ENCODE measurements at places on chromosomes 11 and 22.

GRCh38 chr22:45830531-45831245 lies 146.3 kb downstream of the WNT7B start:
- DNase-seq: no peak

DNA sequence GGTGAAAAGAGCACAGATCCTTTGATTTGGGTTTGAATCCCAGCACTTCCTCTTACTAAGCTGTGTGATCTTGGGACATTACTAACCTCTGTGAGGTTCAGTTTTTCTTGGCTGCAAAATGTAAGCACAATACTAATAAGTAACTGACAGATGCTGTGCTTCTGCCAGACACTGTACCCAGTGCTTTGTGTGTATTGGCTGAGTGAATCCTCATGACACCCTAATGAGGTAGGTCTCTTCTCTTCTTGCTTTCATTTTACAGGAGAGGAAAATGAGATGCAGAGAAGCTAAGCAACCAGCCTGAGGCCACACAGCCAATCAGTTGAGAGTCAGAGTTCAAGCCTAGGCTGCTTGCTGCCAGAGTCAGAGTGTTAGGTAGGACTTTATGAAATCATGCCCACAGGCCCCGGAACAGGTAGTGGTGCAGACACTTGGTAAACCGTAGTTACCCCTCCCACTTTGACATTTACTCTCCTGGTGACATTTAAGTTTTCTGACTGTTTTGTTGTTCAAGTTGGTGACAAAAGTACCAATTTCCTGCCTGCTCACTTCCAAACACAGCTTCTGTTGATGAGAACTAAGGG lies 21.2 kb downstream of the PTPRJ start:
- DNase-seq: no peak

GRCh38 chr11:114880442-114880841 lies 202.1 kb downstream of the NXPE2 start:
- no peak for DNase-seq

GRCh38 chr11:58059007-58059350 lies 28.2 kb downstream of the OR6Q1 start:
- no peak for DNase-seq

DNA sequence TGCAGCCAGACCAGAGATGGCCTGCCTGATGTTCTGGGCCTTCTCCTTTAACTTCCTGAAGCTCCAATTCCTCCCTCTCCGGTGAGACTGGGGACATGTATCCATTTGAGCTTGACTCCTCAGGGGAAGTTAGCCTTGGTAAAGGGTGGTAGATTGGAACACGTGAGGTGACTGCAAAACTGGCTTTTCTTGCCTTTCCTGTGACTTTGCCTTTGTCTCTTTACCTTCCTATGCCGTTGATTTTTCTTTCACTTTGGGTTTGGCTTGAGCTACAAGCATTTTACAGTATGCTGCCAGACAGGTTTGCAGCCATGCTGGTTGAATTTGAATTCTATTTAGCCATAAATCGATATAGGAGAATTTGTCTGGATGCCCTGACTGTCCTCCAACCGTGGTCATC lies 16.8 kb upstream of the GLYATL1 start:
- DNase-seq: no peak

- DNase-seq: no peak
These were observed 41.0 kb upstream of the CD5 start for GRCh38 chr11:61061081-61061826.

GRCh38 chr11:117929916-117930570 lies 841 bp upstream of the TMPRSS13 start:
- DNase-seq: no peak

- DNase-seq: no peak
These were observed 107.5 kb upstream of the OR4B1 start for GRCh38 chr11:48109046-48109666.
